B cell (primary cell): ENCODE measurements at places on chromosomes 5 and 9. TPM values are rescaled to one million over a fixed set of nuclear protein-coding genes. Genes with fewer than 3 reads are reported as not detected.

- H3K27ac ChIP-seq, result no peak overlapping the region
- DNase-seq, result no peak
- H3K4me3 ChIP-seq, result no peak overlapping the region
Measured at GRCh38 chr9:35563791-35564197, 41.3 kb upstream of the TESK1 start.

DNA sequence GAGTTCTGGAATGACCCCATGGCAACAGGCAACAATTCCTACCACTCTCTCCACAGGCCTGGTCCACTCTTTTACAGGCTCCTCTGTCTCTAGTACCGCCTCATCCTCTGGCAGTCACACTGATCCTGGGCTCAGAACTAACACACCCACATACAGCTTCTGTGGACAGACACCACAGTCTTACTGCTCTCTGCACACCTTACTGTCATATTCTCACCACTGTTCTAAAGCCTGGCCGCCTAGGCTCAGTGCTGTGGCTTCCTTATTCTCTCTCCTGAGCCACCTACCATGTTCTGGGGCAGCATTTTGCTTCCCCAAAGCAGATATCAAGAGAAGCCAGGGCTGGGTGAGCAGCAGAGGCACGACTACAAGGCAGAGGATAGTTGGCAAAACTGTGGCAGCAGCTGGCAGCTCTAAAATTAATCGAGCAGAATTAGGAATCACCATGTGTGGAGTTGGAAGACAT is 14.8 kb downstream of the REEP5 start:
- H3K27me3 ChIP-seq, result no peaks in the 10 kb centered on the region
- H3K36me3 ChIP-seq, result peaks cover 46% of the 10 kb centered on the region
- H3K4me1 ChIP-seq, result peaks cover 16% of the 10 kb centered on the region
- DNase-seq, result no peak

Gene ADCY2
- total RNA-seq, result not detected in 2 replicates

Gene NR2F1
- total RNA-seq, result not detected in 2 replicates

Gene SLC24A2
- total RNA-seq, result not detected in 2 replicates
